ENCODE measurements at places on chromosomes 6 and 20. TPM values are rescaled to one million over a fixed set of nuclear protein-coding genes. Genes with fewer than 3 reads are reported as not detected.

- no peak for DNase-seq
Measured at GRCh38 chr6:5132731-5133130, 47.6 kb downstream of the PPP1R3G start.

DNA sequence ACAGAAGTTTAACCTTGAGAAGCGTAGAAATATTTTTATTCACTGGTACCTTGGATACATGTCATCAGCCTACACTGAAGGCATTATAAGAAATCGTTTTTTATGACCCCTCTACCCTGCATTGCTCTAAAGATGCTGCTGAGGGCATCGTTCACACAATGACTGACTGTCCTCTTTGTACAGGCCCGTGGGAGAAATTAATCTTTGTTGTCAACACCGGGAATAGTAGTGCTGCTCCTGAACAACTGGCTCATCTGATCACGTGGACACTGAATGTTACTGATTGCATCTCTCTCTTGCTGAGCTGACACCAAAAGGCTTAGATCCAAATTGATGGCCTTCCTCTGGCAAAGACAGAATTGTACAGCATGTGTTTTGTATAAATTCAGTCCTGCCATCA lies 157.1 kb upstream of the SMLR1 start:
- DNase-seq: no peak

Gene MYB
- 0.51 TPM for polyA plus RNA-seq

GRCh38 chr6:11972806-11973205 lies 39.3 kb upstream of the HIVEP1 start:
- no peak for DNase-seq

- DNase-seq: no peak
Measured at GRCh38 chr20:54608039-54608745, 132.8 kb downstream of the DOK5 start.

DNA sequence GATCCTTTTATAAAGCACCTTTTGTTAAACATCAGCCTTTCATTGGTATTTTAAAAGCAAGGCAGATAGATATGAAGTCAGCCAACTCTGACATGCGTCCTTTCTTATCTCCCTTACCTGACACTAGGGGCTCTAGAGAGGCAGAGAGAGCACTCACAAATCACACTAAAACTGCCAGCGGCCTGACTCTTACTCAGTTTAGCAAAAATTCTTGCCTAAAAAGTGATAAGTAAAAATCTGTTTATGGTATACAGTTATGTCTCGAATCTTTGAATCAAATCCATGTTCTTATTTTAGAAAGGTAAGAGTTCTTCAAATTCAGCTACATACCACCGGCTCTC lies 10.4 kb upstream of the TDRD6 start:
- peak; percentile 50 for DNase-seq

Gene AKAP12
- 66.5 TPM for polyA plus RNA-seq

DNA sequence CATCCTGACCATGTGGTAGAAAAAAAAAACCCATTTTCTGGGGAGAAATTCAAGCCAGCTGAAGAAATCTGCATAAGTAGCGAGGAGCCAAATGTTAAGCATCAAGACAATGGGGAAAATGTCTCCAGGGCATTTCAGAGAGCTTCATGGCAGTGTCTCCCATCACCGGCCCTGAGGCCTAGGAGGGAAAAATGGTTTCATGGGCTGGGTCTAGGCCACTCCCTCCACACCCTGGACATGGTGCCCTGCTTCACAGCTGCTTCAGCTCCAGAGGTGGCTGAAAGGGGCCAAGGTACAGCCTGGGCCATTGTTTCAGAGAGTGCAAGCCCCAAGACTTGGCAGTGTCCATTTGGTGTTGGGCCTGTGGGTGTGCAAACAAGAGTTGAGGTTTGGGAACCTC lies 34.4 kb upstream of the B3GAT2 start:
- DNase-seq: no peak

GRCh38 chr6:7165890-7166267 lies 58.1 kb downstream of the RREB1 start:
- no peak for DNase-seq

- DNase-seq: peak; percentile 55
Measured at GRCh38 chr20:36465109-36466080, 75.9 kb upstream of the MYL9 start.

DNA sequence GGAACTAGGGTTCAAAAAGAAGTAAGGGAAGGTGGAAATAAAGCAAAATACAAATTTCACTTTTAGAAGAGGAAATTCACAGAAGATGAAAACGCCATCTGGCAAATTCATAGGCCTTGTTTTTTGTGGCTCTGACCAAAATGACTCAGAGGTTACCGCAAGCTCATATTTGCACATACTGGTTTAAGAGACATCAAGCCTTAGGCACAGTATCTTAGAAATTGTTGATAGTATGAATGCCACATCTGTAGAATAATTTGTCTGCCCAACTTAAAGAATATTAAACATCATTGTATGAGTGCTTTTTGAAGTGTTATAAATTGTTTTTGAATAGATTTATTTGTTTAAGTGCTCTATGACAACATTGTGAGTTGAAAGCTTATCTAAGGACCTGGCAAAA lies 10.6 kb downstream of the TAAR1 start:
- DNase-seq: no peak

DNA sequence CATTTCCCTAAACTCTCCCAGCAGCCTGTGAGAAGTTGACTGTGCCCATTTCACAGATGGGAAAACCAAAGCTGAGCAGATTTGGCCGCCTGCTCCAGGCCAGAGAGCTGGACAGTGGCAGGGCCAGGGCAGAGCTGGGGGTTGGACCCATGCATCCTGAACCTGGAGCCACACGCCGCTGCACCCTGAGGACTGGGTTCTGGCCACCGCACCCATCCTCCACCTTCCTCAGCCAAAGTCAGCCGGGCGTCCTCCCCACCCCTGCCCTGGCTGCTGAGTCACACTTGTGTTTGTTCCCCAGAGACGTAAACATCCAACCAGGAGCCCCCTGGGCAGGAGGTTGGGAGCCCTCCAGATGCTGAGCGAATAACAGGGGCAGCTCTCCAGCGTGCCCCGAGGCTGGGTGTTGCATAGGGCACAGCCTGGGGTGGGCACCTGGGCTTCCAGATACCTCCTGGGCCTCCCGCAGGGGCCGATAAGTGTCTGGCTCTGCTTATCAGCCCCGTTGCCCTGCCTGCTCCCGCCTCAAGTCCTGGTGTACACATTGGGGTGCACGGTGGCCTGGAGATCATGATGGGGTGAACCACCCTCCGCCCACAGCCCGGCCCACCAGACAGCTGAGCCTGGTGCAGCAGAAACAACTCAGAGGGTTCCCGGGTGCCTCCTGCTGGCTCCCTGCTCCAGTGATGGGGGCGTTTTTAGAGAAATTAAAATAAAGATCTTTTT lies 23.8 kb downstream of the RBM38 start:
- DNase-seq: no peak

Gene HS3ST5
- polyA plus RNA-seq: 4.1 TPM

DNA sequence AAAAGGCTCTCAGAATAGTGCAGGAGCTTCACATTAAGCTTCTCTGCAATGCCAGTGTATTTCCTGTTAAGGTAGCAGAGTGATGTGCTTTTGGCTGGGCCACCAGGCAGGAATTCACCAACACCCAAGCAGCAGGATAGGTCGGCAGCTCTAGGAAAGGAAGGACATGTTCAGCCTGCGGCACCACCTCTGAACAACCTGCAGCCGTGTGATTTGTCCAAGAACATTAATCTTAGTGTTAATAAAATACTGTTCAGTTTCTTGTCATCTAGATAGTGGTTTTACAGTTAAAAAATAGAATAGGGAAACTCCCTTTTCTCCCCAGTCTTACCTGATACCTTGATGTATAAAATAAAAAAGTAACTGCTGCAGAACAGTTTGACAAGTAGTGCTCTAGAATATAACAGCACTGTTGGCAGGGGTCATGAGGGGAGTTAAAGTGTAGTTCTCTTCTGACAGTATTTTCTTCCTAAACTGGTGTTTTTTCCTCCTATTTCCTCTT lies 18.8 kb downstream of the ZNF292 start:
- no peak for DNase-seq

DNA sequence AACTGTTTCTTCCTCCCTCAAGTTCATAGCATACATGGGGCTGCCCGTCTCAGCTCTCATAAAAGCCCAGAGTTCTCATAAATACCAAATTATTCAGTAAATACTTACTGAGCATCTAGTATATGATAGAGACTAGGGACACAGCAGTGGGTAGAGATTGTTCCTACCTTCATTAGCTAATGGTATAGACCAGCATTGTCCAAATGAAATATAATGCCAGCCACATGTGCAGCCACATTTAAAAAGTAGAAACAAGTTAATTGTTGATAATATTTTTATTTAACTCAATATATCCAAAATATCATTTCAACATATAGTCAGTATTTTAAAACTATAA lies 1.2 kb downstream of the TTLL9 start:
- no peak for DNase-seq

DNA sequence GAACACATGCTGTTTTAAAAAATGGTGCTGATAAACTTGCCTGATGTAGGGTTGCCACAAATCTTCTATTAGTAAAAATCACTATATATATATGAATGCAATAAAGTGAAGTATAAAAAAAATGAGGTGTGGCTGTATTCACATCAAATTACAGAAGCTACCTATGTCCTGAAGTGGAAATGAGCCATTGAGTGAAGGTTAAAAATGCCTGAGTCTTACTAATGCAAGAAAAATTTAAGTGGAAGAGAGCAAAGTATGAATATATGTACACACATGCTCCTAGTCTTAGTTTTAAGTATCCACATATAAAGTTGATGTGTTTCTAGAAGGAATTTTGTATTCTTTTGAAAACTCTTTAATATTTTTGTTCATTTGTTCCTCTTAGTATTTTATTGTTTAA lies 808.3 kb upstream of the MAN1A1 start:
- no peak for DNase-seq
